Natural killer cell (primary cell): ENCODE measurements at places on chromosomes 6 and 20. TPM values are rescaled to one million over a fixed set of nuclear protein-coding genes. Genes with fewer than 3 reads are reported as not detected.

The PRDM13 gene
- not detected for total RNA-seq

DNA sequence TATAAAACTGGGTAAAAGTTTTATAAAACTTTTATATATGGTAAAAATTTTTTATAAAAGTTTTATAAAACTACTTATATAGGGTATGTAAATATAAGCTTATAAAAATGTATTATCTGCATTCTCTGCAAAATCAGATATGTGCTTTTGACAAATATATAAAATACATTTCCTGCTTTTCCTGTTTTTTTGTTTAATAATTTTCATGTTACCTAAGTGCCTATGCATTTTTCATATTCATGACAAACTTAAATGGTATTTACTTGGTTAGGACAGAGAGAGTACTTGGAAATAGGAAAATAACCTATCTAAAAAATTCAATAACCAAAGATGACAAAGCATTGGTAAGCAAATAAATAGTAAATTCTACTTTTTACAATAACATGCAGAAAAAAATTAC lies 41.2 kb downstream of the ADGRG6 start:
- DNase-seq: no peak

The ENPP4 gene
- 25.0 TPM for total RNA-seq

The DEFB132 gene
- total RNA-seq: not detected

The MED23 gene
- 67.4 TPM for total RNA-seq

- no peak for DNase-seq
These were observed 172.3 kb upstream of the HDDC2 start for GRCh38 chr6:125474061-125474460.

The SLC17A3 gene
- total RNA-seq: 1.5 TPM
